ENCODE measurements at places on chromosomes 1 and 21. TPM values are rescaled to one million over a fixed set of nuclear protein-coding genes. Genes with fewer than 3 reads are reported as not detected.

Gene EPHB2
- total RNA-seq: 32.6 TPM

Gene LRP8
- total RNA-seq: 36.2 TPM

Gene COL24A1
- not detected for total RNA-seq

Gene ADAM30
- total RNA-seq: not detected

Gene IQGAP3
- total RNA-seq: 17.9 TPM

Gene DDOST
- total RNA-seq: 206 TPM

Gene KCNJ9
- total RNA-seq: not detected

Measured in A549 treated with Hydrocortisone at 1 μM for 4 hours (cell line).